ENCODE measurements at places on chromosomes 2 and 18.

GRCh38 chr2:190655570-190655969 lies 6.7 kb downstream of the NAB1 start:
- no peak for DNase-seq

DNA sequence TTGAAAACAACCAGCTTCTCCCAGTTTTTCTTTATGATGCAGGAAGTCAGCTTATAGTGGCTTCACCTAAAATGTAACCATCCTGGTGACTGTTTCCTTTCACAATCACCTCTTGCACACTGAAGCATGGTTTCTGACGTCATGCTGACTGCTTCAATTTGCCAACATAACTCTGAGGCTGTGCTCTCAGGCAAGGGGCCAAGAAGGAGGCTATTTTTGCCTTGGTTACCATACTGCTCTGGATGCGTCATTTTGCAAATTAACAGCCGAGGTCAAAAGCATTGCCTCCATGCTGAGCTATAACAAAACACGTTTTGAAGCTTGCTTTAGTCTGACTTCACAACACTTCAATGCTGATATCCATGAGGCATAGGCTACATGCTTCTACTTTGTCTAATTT lies 397.8 kb downstream of the METTL4 start:
- peak; percentile 97 for DNase-seq

DNA sequence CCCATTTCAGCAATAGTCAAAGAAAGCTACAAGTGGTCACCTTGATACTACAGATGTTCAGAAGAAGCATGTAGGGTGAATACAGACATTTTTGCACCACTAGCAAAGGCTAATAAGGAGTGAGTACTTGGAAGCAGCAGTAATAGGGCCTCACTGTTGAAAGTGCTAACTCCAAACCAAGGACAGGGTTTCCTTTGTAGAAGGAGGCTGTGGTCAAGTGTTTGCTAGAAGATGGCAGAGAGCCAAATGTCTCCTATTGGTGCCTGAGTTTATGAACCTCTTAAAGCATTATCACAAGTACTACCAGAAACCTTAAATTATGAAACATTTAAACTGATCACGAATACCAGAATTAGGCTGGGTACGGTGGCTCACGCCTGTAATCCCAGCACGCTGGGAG lies 308.1 kb downstream of the ZEB2 start:
- DNase-seq = peak; percentile 12

DNA sequence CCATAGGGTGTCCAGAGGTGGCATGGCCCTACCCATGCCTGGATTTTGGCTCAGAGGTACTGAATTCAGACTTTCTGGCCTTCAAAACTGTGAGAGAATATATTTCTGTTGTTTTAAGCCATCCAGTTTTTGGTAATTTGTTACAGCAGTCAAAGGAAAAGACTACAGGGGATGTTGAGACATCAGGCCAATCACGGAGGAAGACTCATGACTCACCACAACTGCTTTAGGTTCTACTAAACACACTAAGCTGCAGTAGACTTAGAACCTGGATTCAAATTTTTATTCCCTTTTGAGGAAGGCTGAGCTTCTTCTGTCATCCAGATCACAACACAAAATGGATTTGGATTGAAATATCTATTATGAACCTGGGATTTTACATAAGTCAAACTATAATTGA lies 12.0 kb upstream of the C2orf66 start:
- DNase-seq = peak; percentile 64

GRCh38 chr2:179129574-179130238 lies 79.8 kb upstream of the CCDC141 start:
- DNase-seq = peak; percentile 44

DNA sequence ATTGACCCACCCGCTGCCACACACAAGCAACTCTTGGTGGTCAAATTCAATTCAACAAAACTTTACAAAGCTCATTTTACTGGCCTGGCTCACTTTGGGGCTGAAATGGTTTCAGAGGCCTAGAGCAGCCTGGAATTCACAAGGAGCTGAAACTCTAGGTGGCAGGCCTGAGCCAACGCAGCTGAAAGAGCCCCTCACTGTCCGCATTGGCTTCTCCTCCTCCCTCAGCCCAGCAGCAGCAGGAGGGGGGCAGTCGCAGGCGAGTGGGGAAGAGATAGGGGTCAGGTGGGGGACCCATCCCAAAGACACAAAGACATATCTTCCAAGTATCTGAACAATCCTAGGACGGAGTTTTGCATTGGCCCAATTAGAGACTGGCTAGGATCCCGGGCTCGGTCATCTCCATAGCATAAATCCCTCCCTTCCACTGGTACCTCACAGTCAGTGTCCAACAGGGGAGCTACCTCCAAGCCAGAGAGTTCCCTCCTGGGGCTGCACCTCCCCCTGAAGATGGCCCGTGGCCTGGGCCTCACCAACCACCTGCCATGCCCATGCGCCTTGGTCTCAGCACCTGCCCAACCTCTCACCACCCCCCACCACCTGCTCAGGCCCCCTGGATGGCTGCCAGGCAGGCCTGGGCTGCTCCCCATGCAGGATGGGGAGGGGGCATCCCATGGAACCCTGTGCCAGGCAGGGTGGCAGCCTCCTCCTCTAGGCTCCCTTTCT lies 113.4 kb downstream of the ZBTB7C start:
- peak; percentile 6 for DNase-seq

- DNase-seq = no peak
Observed at GRCh38 chr2:57693177-57693576, 353.4 kb upstream of the VRK2 start.

- no peak for DNase-seq
Observed at GRCh38 chr2:44250376-44250775, 24.9 kb upstream of the SLC3A1 start.

DNA sequence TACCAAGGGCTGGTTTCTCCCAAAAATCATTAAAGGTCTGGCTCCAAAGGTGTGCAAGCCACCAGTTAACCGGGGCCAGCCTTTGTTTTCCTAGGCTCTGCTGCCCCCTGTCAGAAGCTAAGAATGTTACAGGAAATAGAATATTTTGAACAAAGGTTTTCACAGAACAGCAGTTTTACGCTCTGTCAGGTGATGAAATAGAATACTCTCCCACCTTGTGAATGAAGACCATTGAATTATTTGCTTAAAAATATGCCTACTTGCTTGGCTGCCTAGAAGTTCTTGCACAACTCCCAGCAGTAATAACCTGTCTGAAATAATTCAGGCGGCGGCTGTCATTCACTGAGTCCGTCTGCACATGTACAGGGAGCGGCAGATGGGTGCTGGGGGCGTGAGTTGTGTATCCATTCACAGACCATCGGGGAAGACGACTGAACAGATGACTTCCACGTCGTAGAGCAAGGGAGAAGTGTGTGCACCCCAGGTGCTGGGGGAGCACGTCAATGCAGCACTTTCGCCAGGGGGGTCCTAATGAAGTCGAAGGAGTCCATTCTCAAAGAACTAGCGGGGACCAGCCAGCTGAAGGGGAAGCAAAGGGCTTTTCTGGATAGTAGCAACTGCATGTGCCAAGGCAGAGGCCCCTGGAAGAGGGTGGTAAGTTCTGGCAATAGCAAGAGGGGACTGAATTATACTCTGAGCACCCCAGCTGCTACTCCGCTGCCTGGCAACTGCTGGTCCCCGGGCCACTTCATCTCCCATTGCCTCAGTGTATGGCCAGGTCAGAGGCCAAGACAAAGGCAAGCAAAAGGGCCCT lies 56.1 kb downstream of the SF3B1 start:
- peak; percentile 56 for DNase-seq

GRCh38 chr2:132754867-132755472 lies 85.0 kb upstream of the LYPD1 start:
- DNase-seq = no peak

- DNase-seq = no peak
Observed at GRCh38 chr2:199336546-199336945, 121.2 kb downstream of the SATB2 start.

DNA sequence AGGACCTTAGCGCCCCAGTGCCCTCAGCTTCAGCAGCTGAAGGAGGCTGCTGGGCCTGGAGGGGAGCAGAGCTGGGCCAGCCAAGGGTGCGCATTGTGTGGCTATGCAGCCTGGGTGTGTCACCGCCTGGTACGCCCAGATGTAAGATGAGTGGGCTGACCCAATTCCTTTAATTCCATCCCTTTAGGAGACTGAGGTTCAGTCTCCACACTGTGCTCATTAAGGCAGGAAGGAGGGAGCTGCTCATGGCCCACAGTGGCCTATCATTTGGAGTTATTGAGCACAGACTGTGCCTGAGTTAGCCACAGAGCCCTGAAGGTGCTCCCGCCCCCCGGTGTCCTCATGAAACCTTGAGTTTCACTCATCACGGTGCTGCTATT lies 194.1 kb upstream of the GLI2 start:
- no peak for DNase-seq

- DNase-seq = peak; percentile 23
Observed at GRCh38 chr2:27583390-27583915, 611 bp downstream of the ZNF512 start.

- no peak for DNase-seq
Observed at GRCh38 chr2:85088921-85089320, 44.3 kb upstream of the TCF7L1 start.

- DNase-seq = no peak
Observed at GRCh38 chr18:50372743-50373142, 2.1 kb upstream of the SKA1 start.

DNA sequence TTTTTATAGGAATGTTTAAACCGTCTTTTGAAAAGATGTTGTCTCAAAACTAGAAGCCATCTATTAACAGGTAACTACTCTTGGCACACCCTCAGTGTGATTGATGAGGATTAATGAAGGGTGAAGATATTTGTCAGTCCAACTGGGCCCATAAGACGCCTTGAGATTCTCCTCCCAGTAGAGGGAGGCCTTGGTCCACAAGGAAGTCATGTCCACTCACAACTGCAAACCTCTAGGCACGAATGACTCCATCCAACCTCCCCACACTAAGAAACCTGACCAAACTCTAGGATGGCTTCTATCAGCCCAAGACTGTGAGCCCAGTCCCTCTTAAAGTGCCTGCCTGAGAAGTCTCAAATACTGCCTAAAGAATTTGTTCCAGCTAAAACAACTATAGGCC lies 19.2 kb upstream of the GRP start:
- DNase-seq = no peak

GRCh38 chr18:9788140-9788539 lies 80.0 kb downstream of the RAB31 start:
- DNase-seq = no peak

- no peak for DNase-seq
Observed at GRCh38 chr2:214995926-214996670, 142.3 kb downstream of the ABCA12 start.

- DNase-seq = no peak
Observed at GRCh38 chr18:59359576-59359952, 499 bp upstream of the LMAN1 start.

GRCh38 chr2:168186452-168186851 lies 60.9 kb downstream of the STK39 start:
- DNase-seq = no peak

DNA sequence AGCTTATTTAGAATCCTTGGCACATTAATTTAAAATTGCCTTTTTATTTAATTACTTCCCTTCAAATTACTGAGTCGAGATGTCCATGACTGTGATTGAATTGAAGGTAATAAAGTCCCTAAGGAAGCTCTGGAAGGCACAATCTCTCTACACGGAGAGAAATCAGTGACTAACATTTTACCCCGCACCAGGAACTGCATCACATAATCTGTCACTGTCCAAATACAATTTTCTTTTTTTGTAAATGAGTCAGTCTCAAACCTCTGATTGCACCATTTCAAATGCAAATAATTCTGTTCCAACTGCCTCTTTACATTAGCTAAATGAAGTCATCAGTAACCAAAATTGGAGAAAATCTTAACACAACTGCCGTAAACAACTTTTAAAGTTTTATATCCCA lies 311.9 kb downstream of the CCDC178 start:
- DNase-seq = peak; percentile 3

DNA sequence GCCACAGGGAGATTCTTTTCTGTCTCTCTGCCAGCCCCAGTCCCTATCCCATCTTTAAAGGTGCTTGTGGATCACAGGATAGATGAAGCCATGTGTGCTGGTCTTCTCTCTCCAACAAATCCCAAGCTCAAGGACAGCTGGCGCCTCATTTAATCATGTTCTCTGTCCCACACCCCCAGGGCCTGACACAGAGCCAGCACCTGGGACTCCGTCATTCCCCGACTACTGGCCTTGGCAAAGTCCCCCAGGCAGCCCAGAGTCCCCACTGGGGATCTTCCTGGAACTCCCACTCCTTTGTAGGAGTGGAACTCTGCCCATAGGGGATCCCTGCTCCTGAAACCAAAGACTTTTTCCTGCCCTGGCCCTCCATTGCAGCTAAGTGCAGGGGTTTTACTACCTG lies 60.8 kb downstream of the MTHFD2 start:
- no peak for DNase-seq

DNA sequence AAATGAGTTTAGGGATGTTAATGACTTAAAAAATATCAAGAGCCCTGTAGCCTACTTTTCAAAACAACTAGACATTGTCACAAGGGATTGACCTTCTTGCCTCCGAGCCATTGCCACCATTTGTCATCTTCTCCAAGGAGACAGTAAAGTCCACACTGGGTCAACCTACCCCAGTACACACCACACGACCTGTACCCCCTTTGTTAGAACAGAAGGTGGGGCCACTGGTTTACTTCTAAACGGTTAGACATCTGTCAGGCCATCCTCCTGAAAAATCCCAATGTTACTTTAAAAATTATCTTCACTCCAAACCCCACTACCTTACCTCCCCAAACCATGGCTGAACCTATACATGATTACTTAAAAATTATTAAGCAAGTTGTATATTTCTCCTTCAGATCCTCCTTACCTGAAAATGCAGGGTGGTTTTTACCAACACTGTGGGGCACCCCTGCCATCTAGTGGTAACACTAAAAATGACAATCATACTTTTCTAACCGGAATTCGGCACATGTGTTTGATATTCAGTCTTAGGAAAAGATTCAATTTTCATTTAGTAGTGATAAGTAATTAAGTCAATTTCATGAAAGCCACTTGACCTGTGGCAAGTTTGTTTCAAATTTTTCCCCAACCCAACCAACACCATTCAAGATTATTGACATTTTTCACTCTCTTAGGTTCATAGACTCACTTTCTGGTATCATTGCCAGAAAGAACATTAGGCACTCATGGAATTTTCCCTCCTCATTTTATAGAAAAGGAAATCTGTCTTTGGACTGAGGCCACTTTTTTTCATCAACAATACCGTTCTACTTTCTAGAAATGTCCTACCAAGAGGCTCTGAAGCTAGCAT lies 265.3 kb upstream of the PKDCC start:
- DNase-seq = peak; percentile 56

- DNase-seq = no peak
Observed at GRCh38 chr2:60840880-60841279, 40.5 kb upstream of the REL start.

All from fibroblast of pulmonary artery (primary cell).